ENCODE measurements at places on chromosomes 7 and 10.

DNA sequence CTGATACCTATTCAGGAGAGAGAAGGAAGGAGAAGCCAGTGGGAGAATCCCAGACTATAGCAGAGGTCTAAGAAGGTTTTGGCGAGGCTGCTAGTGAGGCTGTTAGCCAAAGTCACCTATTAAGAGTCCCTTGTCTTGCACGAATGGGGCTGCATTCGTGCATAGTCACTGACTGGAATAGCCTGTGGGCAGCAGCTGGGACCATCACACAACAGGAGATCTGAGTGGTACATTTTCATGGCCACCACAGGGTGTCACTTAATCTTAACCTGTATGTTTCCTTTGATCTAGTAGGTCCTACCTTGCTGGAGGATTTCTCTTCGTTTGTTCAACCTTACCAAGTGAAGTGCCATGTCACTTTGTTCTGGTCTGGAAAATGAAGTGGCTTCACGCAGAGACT, 319.9 kb downstream of the BMPER start:
- no peak for DNase-seq

DNA sequence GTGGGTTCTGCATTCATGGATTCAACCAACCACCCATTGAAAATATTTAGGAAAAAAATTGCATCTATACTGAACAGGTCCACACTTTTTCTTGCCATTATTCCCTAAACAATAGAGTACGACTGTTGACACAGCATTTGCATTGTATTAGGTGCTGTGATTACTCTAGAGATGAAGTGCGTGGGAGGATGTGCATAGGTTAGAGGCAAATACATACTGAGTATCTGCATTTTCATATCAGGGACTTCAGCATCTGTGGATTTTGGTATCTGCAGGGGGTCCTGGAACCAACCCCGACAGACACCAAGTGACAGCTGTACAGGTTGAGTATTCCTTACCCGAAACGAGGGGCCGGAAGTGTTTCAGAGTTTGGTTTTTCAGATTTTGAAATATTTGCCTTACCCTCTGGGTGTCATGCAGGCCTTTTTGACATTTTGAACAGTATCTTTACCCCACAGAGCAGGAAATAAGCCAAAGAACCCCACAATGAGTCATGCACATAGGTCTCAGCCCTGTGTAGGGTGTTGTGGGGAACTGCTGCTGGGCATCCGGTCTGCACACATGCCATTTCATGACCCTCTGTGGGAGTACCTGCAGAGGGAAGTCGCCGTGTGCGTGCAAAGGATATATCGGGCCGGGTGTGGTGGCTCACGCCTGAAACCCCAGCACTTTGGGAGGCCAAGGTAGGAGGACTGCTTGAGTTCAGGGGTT, 14.5 kb downstream of the NUDT5 start:
- DNase-seq, result no peak

GRCh38 chr10:13703997-13704536, 117.3 kb downstream of the PRPF18 start:
- DNase-seq, result no peak

- DNase-seq, result no peak
These were observed 95.5 kb downstream of the CELF2 start for GRCh38 chr10:11113156-11113555.

DNA sequence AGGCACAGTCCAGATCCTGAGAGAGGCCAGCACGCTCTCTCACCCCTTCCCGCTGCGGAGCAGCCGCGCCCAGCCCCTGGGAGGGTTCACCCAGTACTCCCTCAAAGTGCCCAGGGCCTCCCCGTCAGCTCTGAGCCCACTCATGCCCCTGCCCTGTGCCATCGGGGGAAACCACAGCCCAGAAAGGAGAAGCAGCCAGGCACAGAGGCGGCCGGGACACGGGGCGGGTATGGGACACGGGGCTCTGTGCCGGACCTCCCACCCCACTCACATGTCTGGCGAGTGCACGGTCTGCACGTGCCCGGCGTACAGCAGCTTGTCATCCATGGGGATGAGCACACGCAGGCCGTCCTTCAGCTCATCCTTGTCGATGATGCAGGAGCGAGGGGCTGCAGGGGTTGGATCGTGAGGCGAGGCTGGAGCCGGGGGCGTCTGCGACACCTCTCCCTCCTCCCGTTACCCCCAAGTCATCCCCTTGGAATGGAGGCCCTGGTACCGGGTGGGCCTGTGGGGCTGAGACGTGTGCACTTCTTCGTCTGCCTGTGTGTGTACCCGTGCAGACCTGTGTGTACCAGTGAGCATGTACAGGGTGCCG, 38.2 kb downstream of the SLC29A4 start:
- DNase-seq, result no peak

- DNase-seq, result no peak
These were observed 87.0 kb upstream of the IGFBP3 start for GRCh38 chr7:46007990-46008643.

GRCh38 chr7:4127909-4128560, 554.1 kb upstream of the FOXK1 start:
- DNase-seq, result no peak

- DNase-seq, result no peak
These were observed 45.3 kb downstream of the NRG3 start for GRCh38 chr10:81920213-81920829.

DNA sequence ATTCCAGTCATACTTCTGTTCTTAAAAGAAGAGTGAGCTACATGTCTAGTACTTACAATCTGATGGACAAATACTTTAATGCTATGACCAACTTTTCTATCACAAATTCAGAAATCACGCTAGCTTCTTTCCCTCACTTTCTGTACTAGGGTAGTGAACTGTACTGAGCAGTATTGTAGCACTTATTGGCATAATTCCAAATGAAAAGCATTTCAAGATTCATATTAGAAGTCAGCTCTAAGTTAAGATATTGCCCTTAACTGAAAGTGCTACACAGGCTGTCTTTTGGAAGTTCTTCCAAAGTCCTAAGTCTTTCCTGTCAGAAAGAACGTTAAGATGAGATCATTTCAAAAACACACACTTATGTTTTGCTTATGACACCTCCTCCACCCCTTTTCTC, 13.4 kb downstream of the P4HA1 start:
- DNase-seq, result no peak

DNA sequence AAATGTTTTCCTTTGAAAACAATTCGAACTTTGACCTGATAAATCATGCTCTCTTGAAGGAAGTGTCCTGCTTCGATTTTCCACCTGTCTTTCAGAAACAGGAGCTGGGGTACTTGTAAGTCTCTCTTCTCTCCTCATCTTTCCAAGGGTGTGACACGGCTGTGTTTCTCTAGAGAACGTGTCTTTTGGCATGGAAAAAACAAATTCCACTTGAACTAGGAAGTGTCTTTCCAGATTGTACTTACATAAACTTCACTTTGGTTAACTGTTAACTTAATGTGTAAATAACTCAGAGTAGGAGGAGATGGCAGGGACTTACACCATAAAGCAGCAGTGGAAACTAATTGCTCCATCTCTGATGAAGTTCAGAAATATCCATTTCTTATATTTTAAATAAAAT, 4.2 kb upstream of the CALCR start:
- no peak for DNase-seq

DNA sequence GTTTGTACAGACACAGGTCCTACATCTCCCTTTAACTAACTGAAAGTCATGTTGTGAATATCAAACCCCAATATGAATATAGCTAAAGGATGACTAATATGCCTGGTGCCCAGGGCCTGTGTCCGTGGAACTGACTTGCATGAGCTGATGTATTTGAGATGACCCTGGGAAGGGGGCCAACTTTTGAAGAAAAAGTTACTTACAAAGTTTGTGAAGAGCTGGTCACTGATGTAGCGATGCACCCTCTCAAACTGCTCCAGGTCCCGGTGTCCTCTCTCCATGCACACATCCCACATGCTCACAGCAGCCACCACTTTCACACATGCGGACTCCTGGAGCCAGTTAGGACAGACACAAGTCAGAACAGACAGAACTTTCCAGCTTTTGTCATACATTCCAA, 106.2 kb downstream of the ABCC2 start:
- DNase-seq, result no peak

GRCh38 chr10:117590101-117590875, 47.7 kb downstream of the EMX2 start:
- DNase-seq, result no peak

GRCh38 chr10:83142074-83142563, 997.2 kb upstream of the GHITM start:
- DNase-seq, result no peak

Data from NCI-H187 treated with DMSO at 0.1 percent for 48 hours (cell line).